ENCODE measurements at places on chromosomes 2 and 18. TPM values are rescaled to one million over a fixed set of nuclear protein-coding genes. Genes with fewer than 3 reads are reported as not detected.

CDH19 gene
- under 0.01 TPM for total RNA-seq

SNORC gene
- total RNA-seq, result 1.2 TPM

MERTK gene
- 0.37 TPM for total RNA-seq

ARMC9 gene
- total RNA-seq, result 89.6 TPM

SNTG2 gene
- 0.11 TPM for total RNA-seq

PLCD4 gene
- 2.6 TPM for total RNA-seq

REEP1 gene
- 0.11 TPM for total RNA-seq

CCDC85A gene
- total RNA-seq, result 4.6 TPM

SIX2 gene
- 1.1 TPM for total RNA-seq

NXPH2 gene
- not detected for total RNA-seq

PECR gene
- total RNA-seq, result 21.4 TPM

MARCO gene
- total RNA-seq, result not detected

GTF2A1L gene
- total RNA-seq, result 0.11 TPM

C1QL2 gene
- not detected for total RNA-seq

ANAPC1 gene
- 78.1 TPM for total RNA-seq

C2orf80 gene
- total RNA-seq, result not detected

ALPI gene
- total RNA-seq, result not detected

DIPK1C gene
- total RNA-seq, result not detected

SLC9A4 gene
- not detected for total RNA-seq

MAT2A gene
- total RNA-seq, result 201 TPM

GREB1L gene
- total RNA-seq, result 5.0 TPM

BOK gene
- 13.6 TPM for total RNA-seq

GPBAR1 gene
- total RNA-seq, result 0.12 TPM

BMP10 gene
- total RNA-seq, result not detected

SERPINB3 gene
- not detected for total RNA-seq

FIGN gene
- 1.4 TPM for total RNA-seq

CAPN14 gene
- total RNA-seq, result 0.12 TPM

GPC1 gene
- total RNA-seq, result 70.9 TPM

SLC30A3 gene
- 0.87 TPM for total RNA-seq

ELOA2 gene
- total RNA-seq, result not detected

STPG4 gene
- 0.12 TPM for total RNA-seq

GULP1 gene
- 80.1 TPM for total RNA-seq

LYPD6B gene
- not detected for total RNA-seq

ATP5F1A gene
- total RNA-seq, result 1,148 TPM

RAB27B gene
- 22.2 TPM for total RNA-seq

AOX1 gene
- total RNA-seq, result 86.3 TPM

MRO gene
- total RNA-seq, result 0.12 TPM

PLCL1 gene
- total RNA-seq, result 1.9 TPM

CHST9 gene
- not detected for total RNA-seq

RNF144A gene
- total RNA-seq, result 12.0 TPM

GATA6 gene
- 15.2 TPM for total RNA-seq

DSG4 gene
- total RNA-seq, result not detected

MC2R gene
- total RNA-seq, result not detected

UGT1A8 gene
- total RNA-seq, result 0.12 TPM

ADRA2B gene
- total RNA-seq, result not detected

DYSF gene
- total RNA-seq, result 0.66 TPM

CRYGC gene
- total RNA-seq, result not detected

GKN2 gene
- total RNA-seq, result not detected

SERPINB5 gene
- total RNA-seq, result not detected

PSMA8 gene
- not detected for total RNA-seq

MOGAT1 gene
- not detected for total RNA-seq

TMEM37 gene
- total RNA-seq, result not detected
